ENCODE measurements at places on chromosomes 6 and 20.
A peak's percentile ranks its signal among the peaks of the same experiment; 100 is the strongest.

DNA sequence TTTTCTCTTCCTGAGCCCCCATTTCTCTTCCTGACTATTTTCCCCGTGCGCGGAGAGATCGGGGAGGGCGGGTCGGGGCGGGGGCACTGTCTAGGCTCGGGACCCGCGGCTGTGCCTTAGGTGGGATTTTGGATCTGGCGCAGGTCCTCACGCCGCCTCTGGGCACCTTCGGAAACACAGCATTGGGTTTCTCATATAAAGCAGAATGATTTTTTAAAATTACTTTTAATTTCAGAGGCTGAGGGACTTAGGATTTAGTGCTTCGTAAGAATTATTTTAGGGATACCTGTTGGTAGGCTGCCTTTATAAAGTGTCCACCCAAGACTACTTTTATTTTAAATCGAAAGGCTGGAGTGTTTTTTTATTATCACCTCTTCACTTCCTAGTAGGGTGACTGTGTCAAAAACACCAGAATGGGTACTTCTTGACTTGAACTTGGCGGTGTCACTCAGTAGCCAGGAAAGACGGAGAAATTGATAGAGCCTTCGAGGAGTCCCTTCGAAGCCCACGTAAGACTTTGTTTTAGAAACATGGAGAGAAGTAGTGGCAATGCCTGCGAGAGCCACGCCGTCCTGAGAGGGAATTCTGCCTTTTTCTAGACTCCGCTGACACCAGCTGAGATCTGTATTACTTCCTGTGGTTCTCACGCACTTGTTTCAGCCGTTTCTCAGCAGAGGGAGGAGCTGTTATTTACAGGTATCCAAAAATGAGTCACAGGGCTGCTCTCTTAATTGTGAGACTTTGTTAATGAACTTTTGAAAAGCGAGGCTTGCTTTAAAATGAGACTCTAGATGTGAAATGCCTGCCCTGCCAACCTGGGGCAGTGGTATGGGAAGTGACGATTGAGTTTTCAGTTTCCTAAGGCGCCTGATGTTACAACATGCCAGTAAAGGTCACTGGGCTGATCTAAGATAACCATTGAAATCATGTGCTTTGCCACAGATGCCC lies 667 bp downstream of the STX11 start:
- peak; percentile 63 for DNase-seq

DNA sequence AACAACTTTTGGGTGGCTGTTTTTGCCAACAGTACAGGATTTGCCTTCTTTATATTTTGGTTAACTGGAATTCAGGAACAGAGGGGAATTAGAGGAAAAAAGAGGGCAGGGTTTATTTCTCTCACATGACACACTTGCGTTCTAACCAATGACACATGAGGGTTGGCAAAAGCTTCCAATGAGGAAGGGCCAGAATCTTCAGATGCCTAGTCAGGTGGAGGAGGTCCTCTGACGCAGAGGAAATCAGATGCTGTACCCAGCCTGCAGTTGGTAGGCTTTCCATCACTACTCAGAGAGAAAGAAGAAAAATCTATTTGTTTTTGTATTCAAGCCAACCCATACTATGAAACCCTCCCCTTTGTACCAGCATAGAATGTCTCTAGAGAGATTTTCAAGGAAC lies 20.8 kb downstream of the TM9SF4 start:
- no peak for DNase-seq

GRCh38 chr20:48858075-48858790 lies 30.4 kb upstream of the PREX1 start:
- no peak for DNase-seq

GRCh38 chr20:32569380-32570305 lies 15.5 kb downstream of the NOL4L start:
- no peak for DNase-seq

- DNase-seq, result peak; percentile 80
These were observed 12.1 kb upstream of the OCSTAMP start for GRCh38 chr20:46562373-46563169.

- no peak for DNase-seq
These were observed 68.5 kb upstream of the TOP1 start for GRCh38 chr20:40960101-40960500.

DNA sequence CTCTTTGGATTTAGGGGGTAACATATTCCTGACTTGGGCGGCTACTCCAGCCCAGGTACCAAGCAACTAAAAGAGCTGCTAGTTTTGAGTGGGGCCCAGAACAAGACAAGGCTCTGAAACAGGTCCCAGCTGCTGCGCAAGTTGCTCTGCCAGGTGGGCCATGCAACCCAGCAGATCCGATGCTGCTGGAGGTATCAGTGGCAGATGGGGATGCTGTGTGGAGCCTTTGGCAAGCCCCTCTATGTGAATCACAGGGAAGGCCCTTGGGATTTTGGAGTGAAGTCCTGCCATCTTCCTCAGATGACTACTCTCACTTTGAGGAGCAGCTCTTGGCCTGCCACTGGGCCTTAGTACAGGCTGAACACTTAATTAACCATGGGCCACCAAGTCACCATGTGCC lies 43.7 kb upstream of the VSX1 start:
- no peak for DNase-seq

DNA sequence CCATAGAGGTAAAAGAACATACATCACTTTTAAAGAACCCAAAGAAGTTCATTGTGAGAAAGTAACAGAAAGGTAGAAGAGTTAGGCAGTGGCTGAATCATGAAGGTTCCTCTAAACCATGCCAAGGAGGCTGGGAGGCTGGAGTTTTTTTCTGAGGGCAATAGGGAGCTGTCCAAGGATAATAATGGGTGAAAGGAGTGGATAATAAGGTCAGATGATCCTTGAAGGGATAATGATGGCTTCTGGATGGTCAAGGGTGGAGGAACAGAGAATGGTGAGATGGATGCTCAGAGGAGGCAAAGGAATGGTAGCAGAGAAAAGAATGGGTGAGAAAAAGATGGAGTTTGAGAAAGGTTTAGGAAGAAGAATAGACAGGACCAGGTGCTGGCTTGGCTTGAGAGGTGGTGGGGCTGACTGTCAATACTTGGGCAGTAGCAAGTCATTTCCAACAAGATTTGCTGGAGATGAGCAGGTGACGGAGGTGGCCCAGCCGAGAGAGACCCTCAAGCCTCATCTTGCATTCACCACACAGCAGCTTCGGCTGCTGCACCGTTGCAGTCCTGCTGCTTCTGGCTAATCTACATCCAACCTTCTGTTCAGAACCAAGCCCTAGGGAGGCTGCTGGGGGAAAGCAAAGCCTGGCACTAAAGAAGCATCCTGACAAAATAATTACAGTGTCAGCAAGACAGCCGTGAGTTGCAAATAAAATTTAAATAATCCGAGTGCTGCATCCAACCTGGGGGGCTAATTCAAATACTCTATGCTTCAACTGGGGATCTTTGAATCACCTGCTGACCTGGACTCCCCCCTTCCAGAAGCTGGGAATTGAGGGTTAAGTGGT lies 131.2 kb upstream of the KCNG1 start:
- no peak for DNase-seq

DNA sequence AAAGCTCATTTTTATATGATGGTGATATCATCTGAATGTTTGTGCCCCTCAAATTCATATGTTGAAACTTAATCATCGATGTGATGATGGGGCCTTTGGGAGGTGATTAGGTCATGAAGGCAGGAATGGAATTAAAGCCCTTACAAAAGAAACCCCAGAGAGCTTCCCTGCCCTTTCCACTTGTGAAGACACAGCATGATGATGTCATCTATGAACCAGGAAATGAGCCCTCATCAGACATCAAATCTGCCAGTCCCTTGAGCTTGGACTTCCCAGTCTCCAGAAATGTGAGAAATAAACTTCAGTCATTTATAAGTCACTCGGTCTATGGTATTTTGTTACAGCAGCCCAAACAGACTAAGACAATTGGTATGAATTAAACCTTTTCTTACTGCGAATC lies 153.1 kb downstream of the MYB start:
- no peak for DNase-seq

- peak; percentile 9 for DNase-seq
These were observed 2.5 kb downstream of the RPL10A start for GRCh38 chr6:35470663-35471120.

- no peak for DNase-seq
These were observed 47.0 kb downstream of the SLC22A23 start for GRCh38 chr6:3409699-3410384.
